ENCODE measurements at places on chromosomes 1 and 21.

- no peak for DNase-seq
Measured at GRCh38 chr1:54859700-54860391, 27.1 kb downstream of the DHCR24 start.

DNA sequence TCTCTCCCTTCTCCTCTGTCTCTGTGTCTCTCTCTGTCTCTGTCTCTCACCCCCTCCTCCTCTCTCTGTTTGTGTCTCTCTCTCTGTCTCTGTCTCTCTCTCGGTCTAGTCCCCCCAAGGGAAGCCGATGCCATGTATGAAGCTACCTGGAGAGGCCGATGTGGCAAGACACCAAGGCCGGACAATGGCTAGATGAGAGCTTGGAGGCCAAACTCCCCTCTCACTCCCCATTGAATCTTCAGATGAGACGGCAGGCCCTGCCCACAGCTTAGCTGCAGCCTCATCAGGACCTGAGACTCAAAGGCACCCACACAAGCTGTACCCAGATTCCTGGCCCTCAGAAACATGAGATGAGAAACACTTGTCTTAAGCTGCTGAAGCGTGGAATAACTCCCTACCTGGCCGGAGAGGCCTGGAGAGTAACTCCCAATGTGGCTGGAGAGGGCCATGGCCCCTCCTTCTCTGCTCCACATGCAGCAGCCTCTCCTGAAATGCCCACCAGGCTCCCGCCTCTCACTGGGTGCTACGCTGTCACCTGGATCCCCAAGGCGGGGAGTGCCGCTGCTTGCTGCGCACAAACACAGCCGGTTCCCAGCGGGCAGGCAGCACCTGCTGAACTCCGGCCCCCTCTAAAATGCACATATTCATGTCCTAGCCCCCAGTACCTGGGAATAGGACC is 7.8 kb upstream of the ACTRT2 start:
- no peak for DNase-seq

DNA sequence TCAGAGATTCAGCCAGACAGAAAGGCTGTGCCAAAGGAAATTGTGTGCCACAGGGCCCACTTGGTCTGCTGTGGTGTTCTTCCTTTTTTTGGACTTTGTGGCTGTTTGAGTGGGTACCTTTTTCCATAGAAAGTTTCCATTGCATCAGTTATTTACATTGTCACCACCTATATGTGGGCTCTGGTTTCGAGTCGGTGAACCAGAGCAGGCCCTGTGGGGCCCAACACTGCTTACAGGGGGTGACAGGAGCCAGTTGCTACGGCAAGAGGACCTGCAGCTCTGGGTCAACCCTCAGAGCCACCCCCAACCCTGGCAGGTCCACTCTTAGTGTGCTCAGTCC is 157.0 kb upstream of the EDN2 start:
- no peak for DNase-seq

GRCh38 chr1:76501136-76501535 is 366.1 kb upstream of the ST6GALNAC5 start:
- DNase-seq = no peak

- DNase-seq = peak; percentile 22
Measured at GRCh38 chr1:44405798-44406736, 1.0 kb downstream of the RNF220 start.
